ENCODE measurements at places on chromosomes 1 and 21. TPM values are rescaled to one million over a fixed set of nuclear protein-coding genes. Genes with fewer than 3 reads are reported as not detected.

DNA sequence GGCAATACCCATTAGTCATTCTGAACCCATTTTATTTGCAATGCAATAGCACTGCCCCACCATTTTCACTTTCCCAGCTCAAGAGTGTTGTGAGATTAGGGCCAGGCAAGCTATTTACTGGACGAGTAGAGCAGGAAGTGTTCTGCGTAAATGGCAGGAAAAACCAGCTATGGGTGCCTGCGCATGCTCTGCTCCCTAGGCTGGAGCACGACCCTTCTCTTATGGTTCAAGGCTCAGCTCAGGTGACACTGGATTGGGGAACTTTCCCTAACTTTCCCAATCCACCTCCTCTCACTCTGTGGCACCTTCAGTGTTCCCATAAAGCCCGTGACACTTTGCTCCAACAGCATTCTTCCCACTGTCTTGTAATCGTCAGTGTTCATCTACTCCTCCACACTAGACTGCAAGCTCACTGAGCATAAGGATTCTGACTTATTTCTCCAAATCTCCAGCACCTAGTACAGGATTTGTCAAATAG lies 3.6 kb upstream of the MAN1A2 start:
- DNase-seq, result no peak

DNA sequence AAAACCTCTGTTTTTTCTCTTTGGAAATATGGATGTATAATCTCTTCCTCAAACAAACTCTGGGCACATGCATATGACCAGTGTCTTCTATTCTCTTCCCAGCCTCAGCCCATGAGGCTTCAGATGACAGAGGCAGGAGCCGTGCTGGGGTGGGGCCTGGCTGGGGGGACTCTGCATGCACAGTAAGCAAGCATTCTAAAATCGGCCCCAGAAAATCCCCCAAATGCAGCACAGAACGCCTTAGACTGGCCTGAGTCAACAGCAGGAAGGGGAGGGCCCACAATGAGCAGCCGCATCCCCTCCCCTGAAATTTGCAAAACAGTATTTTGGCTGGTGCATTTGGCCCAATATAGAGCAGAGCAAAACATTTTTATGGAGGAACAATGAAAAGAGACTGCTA lies 47.8 kb downstream of the ITPKB start:
- no peak for DNase-seq

GRCh38 chr1:41359211-41360073 lies 1.8 kb upstream of the FOXO6 start:
- no peak for DNase-seq

Gene PAX7
- 2.0 TPM for total RNA-seq

Gene IL20
- not detected for total RNA-seq

- no peak for DNase-seq
These were observed 251.1 kb upstream of the RAB4A start for GRCh38 chr1:229019663-229020271.

DNA sequence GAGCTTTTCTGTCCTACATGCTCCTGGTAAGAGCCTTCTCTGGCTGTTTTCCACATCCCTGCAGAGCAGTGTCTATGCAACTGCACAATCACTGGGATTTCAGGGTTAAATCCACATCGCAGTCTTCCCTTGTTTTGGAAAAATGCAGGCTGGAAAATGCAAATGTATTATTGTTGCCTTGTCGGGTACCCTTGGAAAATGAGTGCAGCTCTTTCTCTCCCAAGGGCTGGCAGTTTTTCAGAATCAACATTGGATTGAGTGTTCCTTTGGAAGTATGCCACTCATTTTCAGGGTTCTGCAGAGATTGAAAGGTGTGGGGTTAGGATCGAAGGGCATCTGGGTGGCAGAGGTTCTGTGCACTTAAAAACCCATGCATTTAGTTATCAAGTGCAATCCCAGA lies 3.2 kb downstream of the NOS1AP start:
- DNase-seq, result no peak

Gene KRTAP7-1
- not detected for total RNA-seq

DNA sequence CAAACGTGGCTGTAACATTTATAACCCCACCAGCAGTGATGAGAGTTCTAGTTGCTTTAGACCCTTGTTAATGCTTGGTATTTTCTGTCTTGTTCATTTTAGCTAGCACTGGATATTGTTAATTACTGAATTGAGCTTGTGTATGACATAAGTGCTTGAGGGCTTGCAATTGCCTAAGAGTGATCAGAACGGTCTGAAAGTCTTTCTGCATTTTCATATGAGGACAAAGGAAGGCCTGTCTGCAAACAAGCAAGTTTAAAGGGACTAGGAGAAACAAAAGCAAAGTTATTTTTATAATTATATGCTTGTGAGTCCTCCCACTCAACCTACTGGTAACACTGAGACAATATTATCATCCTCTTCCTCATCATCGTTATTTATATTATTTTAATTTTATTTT lies 305.5 kb upstream of the DUSP10 start:
- no peak for DNase-seq

DNA sequence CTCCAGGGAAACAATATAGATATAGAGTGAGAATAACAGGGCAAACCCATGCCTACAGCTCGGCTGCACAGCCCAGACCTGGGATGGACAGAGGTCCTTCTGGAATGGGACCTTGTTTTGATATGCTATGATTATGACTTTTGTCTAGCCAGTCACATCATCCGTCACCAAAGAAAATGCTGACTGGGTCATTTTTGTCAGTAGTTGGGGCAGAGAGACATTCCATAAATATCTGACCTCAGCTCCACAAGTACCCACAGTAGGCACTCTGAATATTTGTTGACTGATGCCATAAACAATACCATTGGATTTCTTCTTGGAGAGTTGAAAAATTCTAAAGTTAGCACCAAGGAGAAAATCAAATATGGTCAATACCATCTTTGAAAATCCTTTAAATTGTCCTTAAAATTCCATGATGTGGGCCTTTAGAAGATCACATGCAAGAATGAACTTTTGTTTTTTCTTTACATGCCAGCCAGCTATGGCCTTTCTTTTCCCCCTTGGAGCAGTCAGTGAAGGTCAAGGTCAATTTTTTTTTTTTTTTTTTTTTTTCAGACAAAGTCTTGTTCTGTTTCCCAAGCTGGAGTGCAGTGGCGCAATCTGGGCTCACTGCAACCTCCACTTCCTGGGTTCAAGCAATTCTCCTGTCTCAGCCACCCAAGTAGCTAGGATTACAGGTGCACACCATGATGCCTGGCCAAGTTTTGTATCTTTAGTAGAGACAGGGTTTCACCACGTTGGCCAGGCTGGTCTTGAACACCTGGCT lies 7.3 kb downstream of the TMCO4 start:
- DNase-seq, result no peak

GRCh38 chr1:4075436-4076225 lies 175.6 kb upstream of the C1orf174 start:
- no peak for DNase-seq

DNA sequence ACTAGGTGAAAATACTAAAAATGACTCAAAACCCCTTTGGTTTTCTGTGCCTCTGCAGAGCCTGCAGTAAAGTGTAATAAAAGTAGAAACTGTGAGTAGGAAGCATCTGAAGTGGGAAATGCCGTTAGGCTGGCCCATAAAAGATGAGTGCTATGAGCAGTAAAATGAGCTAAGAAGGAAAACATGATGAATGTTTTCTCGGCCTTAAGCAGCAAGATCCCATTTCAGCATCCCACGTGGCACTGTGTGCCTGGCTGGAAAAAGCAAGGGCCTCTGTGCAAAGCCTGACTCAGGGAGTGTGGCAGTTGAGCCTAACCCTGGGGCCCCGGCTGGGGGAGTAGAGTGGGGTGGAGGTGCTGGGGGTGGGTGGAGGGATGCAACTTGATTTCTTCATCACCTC lies 109.5 kb downstream of the TBX15 start:
- DNase-seq, result no peak

Gene ZFP69
- 7.8 TPM for total RNA-seq

- no peak for DNase-seq
These were observed 191.1 kb downstream of the TTLL7 start for GRCh38 chr1:83807821-83808220.

DNA sequence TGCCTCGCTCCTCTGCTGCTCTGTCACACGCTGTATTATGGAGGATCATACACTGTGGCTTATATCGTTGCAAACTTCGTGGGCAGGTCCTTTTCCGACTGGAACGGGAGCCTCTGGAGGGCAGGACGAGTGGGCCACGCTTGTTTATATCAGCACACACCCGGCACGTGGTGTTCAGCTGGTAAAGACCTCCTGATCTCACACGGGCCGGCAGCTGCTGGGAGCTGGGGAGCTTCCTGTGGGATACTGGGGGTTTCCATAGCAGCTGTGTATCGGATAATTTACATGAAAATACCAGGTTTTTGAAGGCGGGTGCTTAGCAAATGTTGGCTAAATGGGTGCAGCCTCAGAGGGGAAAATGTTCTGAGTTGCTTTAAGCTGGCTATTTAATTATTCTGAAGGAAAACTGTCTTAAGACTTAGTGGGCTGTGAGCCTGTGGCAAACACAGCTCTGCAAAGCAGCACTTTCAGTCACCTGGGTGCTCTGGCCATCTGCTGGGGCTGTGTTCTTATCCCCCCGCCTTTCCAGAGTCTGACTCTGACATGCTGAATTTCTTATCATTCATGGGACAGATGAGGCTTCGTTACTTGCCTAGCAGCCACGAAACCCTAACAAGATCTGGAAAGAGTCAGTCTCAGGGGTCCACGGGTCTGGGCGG lies 103.6 kb upstream of the GCLM start:
- DNase-seq, result no peak

DNA sequence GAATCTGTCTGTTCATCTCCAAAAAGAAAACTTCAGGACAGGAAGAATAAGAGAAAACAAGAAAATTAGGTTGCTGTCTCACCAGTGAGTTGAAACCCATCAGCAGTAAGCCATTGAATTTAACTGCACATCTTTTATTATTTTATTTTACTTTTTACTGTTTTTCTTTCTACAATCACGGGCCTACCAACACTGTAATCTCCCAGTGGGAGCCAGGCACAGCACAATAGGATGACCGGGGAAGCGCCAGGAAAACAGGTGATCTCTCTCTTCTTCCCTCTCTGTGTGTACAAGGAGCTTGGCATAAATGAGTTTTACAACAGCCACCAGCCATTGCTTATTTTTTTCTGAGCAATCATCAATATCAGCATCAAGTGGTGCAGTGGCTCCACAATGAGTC lies 113.1 kb upstream of the ESRRG start:
- DNase-seq, result no peak

Gene OR2L2
- total RNA-seq, result 0.39 TPM

GRCh38 chr1:83905315-83905907 lies 93.5 kb downstream of the TTLL7 start:
- DNase-seq, result peak; percentile 65

Gene HAO2
- not detected for total RNA-seq

- no peak for DNase-seq
These were observed 17.7 kb downstream of the TINAGL1 start for GRCh38 chr1:31593770-31594632.

DNA sequence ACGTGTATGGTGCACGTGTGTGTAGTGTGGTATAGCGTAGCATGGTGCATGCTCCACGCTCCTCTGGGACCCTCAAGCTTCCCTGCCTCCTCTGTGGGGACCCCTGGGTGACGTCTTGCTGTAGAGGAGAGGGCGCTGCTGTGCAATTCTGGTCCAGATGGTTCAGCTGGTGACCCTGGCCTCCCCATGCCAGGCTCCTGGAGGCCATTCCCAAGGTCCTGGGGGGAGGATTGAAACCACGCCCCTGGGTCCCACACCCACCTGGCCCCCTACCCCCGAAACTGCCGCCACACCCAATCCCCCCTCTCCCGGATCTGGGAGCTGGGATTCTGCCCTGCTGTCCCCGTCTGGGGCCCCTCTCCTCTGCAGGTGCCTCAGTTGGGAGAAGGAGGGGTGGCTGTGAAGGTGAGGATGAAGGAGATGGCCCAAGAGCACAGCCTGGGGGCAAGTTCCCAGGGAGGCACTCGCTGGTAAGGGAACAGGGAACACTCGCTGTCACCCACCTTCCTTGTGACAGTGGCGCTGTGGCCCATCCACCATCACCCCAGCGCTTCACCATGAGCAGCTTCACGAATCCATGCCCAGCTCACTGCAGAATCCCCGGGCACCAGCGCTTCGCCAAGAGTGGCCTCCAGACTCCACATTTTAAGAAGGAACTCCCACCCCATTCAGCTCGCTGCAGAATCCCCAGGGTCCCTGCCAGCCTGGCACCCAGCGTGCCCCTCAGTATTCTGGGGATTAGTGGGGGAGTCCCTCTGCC lies 38.0 kb downstream of the WDR4 start:
- DNase-seq, result no peak

Gene SELENBP1
- 147 TPM for total RNA-seq

DNA sequence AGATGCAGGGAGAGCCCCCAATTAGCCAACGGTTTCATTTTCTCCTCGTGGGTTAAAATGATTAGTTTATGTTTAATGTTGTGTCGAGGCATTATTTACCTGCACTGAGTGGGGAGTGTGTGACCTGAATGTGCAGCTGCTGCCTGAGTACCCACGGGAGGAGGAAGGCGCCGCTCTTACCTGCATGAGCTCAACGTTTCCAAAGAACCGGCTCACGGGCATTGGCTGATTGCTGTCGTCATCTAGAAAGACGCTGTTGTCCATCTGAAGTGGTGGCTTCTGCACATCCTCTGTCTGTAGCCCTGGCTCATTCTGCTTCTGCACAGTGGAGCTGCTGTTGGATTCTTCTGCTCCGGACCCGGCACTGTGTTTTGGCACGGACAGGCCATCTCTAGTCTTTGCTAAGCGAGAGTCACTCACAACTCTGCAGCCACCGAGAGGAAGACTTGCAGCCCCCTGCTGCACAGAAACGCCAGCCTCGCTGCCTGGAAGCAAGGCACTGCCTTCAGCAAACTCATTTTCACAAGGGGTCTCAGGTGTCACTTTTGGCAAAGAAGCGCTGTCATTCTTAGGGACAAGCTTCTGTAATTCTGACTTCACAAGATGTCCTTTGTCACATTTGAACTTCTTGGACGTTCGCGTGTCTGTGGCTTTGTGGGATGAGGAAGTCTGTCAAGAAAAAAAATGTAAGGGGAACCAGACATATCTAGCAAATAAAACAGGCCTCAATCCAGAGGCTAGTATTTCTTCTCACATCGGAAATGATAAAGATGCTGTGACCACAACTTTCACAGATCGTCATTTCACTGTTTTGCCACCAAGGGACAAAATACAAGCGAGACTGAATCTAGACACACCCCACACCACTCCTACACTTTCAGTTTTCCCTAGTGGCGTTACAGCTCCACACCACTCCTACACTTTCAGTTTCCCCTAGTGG lies 9.4 kb downstream of the C1orf174 start:
- DNase-seq, result no peak

Gene USP25
- total RNA-seq, result 87.9 TPM

DNA sequence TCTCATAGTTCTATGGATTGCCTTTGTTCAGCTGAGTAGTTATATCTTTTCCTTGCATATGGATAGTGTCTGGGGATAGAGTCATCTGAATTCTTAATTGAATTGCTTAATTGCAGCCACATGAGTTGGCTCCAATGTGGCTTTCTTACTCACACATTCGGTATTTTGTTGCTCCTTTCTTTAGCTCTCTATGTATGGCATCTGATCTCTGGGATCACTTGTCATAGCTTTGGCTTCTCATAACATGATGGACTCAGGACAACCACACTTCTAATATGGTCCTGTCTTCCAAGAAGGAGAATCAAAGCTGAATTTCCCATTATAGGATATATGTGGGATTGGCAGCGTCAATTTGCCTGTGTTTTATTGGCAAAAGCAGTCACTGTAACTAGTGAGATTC lies 716.2 kb downstream of the NCAM2 start:
- DNase-seq, result no peak

- DNase-seq, result no peak
These were observed 15.5 kb downstream of the LEPR start for GRCh38 chr1:65435987-65436386.

- no peak for DNase-seq
These were observed 7.4 kb downstream of the DSCAM start for GRCh38 chr21:40839521-40839920.

- no peak for DNase-seq
These were observed 12.7 kb upstream of the AIM2 start for GRCh38 chr1:159089184-159089791.

Gene FCER1A
- 0.28 TPM for total RNA-seq
